Hematopoietic multipotent progenitor cell treated with erythropoietin and hydrocortisone succinate and interleukin-3 and kit ligand, for 8 days (in vitro differentiated cells): ENCODE measurements at places on chromosomes 6 and 20.

DNA sequence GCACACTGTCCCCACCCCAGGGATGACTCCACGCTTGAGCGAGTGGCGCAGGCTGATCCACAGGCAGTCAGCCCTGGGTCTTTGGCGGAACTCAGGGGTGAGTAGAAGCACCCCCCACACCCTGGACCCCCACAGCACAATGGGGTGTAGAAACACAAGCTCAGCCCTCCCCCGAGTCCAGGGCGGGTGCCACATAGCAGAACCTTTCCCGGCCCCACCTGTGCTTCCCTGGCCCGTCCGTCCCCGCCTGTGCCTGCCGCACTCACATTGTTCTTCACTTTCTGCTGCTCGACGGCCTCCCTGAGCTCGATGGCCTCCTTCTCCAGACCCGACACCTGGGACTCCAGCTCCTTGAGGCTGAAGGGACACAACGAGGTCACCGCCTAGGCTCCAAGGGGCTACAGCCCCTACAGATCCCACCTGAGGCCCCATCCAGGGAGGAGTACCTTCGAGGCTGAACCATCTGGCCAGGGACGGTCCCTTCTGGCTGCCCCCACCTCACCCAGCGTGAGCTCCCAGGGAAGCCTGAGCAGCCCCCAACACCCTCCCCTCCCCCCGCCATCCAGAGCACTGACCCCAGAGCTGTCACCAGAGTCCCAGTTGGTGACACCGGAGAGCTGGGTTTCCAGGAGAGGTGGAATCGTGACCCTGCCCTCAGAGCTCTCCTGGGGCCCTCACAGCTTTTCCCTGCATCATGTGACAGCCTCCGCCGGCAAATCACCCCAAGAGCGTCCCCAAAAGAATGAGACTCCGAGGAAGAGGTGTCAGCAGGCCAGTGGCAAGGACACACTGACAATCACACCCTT lies 55.6 kb downstream of the DSTN start:
- DNase-seq: no peak

DNA sequence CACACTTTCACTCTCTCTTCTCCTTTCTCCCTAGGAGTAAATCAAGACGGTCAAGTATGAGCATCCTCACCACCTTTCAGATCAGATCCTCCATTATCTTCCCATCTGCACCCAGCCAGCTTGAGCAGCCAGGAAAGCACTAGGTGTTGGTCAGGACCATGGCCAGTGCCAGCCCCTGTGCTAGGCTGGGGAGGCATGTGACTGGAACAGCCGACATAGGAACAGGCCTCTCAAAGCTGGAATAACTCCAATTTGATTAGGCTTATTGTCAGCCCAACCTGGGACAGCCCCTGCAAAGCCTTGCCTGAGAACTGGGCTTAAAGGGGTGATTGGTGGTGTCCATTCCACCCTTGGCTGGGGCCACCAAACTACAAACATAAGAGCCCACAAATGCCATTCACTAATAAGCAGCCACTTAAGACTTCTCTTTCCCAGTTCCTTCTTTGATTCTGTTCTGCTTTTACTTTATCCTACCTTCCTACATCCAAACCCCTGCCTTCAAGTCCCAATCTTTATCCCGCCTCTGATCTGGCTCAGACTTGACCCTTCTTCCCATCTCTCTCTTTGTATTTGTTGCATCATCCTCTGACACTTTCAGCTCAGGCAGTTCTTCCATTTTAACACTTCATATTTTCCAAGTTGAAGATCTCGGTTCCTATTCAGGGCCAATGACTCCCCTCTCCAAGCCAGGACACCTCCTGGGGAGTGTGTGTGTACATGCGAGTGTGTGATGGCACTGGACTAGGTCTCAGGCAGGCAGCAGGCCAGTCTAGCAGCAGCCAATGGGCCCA lies 4.5 kb upstream of the TREM2 start:
- DNase-seq: peak; percentile 24

DNA sequence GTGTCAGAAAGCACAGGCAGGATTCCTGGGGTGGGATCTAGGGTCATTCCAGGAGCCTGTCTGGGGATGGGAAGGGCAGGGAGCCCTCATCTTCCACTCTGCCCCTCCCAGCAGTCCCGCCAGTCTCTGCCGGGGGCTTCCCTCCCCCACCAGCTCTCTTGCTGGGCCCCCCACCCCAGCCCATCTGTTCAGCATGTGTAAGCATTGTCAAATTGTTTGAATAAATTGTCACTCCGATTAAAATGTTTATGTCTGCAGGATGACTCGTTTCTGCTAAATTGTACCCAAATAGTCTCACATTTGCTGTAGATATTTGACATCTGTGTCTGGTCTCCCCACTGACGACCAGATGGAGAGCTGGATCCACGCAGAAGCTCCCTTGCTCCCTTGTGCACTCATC lies 257.6 kb downstream of the ANKRD60 start:
- no peak for DNase-seq

DNA sequence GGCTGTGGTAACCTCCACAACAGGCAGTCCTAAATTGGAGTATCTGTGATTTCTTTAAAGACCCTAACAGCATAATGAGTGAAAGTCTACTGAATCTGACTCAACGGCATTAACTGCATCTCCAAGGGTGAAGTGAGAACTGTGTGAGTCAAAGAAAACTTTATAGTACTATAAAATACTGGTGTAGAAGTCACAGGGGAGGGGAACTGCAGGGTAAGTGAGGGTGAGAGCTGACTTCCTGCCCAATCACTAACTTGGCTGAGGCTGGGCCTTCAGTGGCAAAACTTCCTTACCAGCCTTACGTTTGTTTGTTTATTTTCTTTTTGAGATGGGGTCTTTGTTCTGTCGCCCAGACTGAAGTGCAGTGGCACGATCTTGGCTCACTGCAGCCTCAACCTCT lies 109.8 kb downstream of the PTPRK start:
- no peak for DNase-seq

DNA sequence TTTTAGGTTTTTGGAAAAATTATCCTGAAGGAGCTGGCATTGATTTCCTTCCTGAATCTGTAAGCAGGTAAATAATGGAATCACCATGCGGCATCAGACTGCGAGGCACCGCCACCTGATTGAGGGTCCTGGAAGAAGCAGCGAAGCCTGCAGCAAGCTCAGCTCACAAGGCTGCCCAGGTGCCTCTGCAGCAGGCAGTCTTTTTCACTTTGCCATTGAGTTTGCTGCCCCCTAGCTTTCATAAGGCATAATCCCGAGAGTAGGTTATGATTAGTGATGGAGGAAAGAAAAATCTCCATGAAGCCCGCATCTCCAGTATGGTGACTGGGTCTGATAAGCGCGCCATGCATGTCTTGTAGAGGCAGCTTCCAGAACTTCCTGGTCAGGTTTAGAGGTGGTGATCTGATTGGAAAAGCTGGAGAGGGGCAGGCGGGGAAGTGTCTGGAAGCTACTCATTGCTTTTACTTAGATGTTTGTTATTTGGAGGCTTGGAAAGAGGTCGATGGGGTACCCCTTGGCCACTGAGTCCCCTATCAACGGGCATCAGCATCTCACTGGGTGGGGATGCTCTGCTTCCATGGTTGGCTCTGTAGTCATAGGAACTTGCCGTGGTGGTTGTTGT lies 26.7 kb downstream of the IYD start:
- DNase-seq: peak; percentile 59

GRCh38 chr20:44979090-44979621 lies 12.8 kb downstream of the STK4 start:
- peak; percentile 86 for DNase-seq

DNA sequence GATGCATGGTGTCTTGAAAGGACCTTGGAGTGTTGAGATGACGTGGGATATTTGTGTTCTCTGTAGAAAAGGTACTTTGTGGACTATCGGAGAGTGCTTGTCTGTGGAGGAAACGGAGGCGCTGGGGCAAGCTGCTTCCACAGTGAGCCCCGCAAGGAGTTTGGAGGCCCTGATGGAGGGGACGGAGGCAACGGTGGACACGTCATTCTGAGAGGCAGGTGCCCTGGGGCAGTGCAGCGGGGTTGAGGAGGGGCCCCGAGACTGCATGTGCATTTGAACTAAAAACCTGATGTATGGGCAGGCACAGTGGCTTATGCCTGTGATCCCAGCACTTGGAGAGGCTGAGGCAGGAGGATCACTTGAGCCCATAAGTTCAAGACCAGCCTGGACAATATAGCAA lies 12.9 kb downstream of the MTG2 start:
- no peak for DNase-seq

GRCh38 chr6:11277275-11278206 lies 45.1 kb upstream of the NEDD9 start:
- DNase-seq: no peak

DNA sequence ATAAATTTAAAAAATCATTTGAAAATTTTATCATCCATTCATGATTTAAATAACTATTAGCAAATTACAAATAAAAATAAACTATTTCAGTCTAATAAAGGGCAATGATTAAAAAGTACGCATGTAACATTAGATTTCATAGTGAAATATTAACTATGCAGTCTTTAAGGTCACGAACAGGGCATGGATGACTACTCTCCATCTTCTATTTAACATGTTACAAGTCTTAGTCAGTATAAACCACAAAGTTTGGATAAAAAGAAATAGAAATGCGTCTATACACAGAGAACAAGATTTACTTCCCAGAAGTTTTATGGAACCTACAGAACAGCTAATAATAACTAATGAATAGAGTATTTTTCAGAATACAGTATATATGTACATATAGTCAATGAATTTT lies 1016.0 kb downstream of the EYS start:
- DNase-seq: no peak
